Stimulated activated naive B cell treated with anti-CD40 and anti-IgM and Interleukin-4, amounts not matched to agents 10 μg/mL and 1 μg/mL and 100 μg/mL, for 72 hours (primary cell): ENCODE measurements at places on chromosomes 11 and 22.
A peak's percentile ranks its signal among the peaks of the same experiment; 100 is the strongest.

- DNase-seq, result no peak
Measured at GRCh38 chr22:48459259-48459658, 1368.4 kb downstream of the BRD1 start.

DNA sequence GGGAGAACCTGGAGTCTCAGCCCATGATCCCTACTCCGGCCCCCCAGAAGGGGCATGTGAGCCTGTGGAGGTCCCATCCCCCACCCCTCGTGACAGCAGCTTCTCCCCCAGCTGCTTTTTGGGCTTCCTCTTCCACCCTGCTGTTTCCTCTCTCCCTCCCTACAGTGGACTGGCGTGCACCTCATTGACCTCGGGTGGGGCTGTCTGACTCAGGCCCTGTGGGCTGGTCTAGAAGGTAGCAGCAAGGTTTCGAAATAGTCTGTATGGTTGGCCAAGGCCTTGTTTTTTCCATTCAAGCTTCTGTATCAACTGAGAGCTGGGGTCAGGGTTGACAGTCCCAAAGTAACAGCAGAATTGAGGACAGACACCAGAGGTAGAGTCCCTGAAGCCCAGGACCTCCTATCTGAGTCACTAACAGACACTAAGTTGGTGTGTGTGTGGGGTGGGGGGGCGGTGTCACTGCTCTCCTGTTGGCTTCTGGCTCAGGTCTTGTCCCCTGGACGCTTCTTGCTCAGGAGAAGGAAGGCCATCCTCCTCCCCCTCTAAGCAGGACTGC, 7.7 kb downstream of the SLC37A2 start:
- DNase-seq, result peak; percentile 66

GRCh38 chr11:8603696-8604077, 9.7 kb upstream of the STK33 start:
- DNase-seq, result no peak

GRCh38 chr11:103940551-103940950, 95.9 kb upstream of the DDI1 start:
- no peak for DNase-seq

DNA sequence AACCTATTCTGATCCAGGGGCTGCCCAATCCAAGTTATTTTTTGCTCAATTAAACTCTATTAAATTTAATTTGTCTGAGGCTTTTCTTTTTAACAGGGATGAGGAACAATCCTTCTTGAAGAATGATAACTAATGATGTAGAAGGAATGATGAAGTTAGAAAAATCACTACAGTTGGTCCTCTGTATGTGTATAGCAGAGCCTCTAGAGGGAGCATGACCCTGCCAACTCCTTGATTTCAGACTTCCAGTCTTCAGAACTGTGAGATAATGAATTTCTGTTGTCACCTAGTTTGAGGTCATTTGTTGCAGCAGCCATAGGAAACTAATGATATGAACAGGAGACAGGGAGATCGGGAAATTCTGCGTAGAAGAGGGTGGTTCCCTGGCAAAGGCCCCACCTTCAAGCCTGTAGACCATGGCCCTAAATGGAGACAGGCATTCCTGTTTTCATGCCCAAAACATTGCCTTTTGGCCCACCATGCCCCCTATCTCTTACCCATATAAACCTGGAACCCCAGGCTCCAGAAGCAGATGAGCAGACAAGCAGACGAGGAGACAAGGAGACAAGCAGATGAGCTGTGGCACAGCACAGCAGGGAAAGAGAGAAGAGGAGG, 7.7 kb upstream of the QSER1 start:
- DNase-seq, result no peak

GRCh38 chr22:37349043-37349814, 66.9 kb downstream of the CYTH4 start:
- no peak for DNase-seq

- no peak for DNase-seq
Measured at GRCh38 chr22:49433717-49434611, 393.7 kb downstream of the BRD1 start.

- no peak for DNase-seq
Measured at GRCh38 chr22:29831958-29832357, 6.1 kb downstream of the ASCC2 start.

DNA sequence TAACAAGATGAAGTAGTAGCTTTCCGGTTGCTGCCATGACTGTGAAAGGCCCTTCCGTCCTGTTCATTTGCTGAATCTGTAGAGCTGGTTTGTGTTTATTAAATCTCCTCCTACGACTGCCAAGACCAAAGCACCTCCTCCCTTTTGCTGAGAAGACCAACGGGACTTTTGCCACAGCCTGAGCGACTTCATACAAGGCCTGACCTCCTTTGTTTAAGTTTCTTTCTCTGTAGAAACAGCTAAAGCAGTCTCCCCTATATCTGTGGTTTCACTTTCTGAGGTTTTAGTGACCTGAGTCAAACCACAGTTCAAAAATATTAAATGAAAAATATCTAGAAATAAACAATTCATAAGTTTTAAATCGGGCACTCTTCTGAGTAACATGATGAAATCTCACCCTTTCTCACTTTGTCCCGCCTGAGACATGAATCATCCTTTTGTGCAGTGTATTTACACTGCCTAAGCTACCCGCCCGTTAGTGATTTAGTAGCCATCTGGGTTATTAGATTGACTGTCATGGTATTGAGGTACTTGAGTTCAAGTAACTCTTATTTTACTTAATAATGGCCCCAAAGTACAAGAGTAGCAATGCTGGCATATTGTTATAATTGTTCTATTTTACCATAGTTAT, 119.1 kb upstream of the LRRC4C start:
- no peak for DNase-seq

- DNase-seq, result no peak
Measured at GRCh38 chr11:75478783-75479596, 46.0 kb upstream of the KLHL35 start.

- DNase-seq, result no peak
Measured at GRCh38 chr11:16299884-16300782, 56.2 kb downstream of the SOX6 start.

DNA sequence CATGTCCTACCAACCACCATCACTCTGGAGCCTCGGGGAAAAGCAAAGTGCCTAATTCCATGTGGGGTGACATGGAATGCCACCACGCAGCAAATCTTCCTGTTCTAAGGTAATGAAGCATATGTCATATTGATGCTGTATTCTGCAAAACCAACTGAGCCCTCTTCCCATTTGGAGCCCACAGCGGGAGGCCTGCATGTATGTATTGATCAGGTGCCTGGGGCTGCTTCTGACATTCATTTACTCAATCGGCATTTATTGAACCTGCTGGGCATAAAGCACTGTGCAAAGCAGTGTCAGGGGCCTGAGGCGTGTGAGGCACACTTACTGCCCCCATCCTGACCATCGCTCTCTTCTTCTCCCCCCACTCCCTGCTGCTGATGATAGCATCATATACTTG, 39.1 kb downstream of the ANKK1 start:
- DNase-seq, result no peak

DNA sequence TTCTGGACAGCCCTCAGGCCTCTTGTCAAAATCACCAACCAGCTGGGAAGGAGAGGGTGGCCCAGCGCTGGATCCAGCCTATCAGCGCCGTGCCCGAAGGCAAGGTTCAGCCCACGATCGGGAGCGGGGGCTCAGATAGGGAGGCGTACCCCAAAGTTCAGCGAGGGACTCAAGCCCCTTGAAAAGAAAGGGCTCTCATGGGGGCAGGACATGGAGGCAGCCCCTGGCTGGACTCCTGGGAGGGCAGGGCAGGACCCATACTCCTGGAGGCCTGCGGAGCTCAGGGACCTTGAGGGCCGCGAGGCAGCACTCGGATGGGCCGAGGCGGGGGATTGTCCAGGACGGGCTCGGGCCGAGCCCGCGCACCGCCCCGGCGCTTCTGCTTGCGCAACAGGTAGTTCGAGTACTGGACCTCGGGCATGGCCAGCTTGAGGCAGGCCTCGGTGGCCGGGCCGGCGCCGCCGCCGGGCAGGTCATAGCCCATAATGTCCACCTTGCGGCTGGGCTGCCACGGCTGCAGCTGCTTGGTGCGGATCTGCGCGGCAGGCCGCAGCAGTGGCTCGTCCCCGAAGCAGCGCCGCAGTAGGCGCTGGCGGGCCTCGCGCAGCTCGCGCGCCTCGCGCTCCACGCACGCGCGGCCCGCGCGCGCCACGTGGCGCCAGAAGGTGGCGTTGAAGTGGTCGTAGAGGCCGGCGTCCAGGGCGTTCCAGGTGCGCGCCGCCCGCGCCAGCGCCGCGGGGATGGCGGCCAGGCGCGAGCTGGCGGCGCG, 6.5 kb downstream of the GAL3ST3 start:
- no peak for DNase-seq

DNA sequence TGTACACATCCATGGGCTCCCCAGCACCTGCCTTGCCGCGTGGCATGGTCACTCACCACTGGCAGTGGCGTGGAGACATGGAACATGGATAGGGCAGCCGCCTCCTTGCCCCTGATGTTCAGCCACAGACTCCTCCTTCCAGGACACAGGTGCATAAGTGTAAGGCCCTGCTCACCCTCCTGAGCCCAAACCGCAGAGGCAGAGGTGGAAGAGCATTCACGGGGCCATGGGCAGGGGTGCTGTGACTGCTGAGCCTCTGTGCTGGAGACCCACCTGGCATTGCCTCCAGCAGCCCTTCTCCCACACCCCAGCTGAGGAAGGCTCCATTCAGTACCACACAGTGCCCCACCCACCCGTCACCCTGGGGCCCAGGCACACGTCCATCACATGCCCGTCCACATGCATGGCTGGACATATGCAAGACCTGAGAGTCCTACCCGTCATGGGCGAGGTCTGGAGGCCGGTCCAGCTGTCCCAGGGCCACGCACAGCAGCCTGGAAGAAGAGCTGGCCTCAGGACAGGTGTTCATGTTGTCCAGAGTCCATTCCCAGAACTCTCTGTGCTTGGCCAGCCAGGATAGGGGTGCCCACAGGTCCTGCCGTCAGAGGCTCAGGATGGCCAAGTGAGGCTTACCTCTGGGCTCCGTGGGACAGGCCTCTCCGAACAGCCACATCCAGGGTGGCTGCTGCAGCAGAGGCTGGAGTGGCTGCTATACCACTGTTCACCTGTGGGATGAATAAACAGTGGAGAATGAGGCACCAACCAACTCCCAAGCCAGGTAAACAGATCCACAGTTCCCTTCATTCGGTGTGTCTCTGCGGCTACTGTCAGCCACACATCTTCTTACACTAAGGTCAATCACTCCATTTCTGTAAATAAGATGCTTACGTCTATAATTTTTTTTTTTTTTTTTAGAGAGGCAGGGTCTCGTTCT, 1.7 kb upstream of the TUBGCP6 start:
- DNase-seq, result no peak

- no peak for DNase-seq
Measured at GRCh38 chr22:46452195-46453005, 85.0 kb downstream of the CELSR1 start.

DNA sequence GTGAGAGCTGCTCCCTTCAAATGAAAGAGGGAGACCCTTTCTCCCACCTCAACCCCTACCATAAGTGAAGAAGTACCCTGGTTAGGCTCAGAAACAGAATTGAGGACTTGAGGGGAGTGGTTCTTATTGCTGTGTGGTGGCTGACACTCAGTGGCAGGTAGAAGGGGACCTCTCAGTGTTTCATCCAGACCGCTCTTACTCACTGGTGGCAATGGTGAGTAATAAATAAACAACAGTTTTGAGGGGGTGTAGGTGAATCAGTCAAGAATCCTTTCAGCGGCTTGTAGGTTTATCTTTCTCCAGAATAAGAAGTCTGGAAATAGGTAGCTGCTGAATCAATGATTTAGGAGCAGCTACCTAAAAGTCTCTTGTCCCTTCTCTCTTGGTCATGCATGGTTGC, 403.4 kb upstream of the B3GAT1 start:
- no peak for DNase-seq

- no peak for DNase-seq
Measured at GRCh38 chr22:36218648-36219193, 17.1 kb upstream of the APOL4 start.

DNA sequence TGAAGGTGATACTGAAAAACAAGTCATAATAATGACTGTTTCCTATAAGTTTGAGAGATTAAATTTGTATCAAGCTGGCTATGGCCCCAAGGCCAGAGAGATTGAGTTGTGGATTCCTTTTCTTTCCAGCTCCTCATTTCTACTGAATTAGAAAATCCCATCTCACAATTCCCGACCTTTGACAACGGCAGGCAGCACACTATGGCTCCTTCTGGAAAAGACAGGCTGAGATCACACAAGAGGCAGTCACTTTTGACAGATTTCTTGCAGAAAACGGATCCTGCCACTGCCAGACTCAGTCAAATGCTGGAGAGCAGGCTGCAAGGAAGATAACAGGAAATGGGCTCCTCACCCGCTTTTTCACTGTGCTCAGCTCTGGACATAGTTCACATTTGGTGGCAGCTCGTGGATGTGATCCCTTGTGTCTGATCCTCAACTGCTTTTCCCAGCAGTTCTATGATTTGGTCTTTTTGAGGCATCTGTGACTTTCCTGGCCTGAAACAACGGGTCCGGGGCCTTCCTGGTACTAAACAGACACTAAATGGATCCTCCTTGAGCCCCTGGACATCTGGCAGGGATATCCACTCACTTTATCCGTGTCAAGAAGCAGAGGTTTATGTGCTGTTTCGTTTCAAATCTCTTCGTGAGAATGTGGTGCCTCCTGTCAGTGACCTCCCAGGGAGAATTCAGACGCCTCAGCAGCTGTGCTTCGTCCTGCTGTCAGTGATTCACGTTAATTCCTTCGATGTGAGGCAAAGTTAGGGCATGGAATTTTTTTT, 26.1 kb upstream of the RTL6 start:
- no peak for DNase-seq

GRCh38 chr11:117037279-117037974, 60.8 kb downstream of the SIK3 start:
- DNase-seq, result no peak

GRCh38 chr11:2586087-2586792, 113.6 kb downstream of the KCNQ1OT1 start:
- no peak for DNase-seq

- no peak for DNase-seq
Measured at GRCh38 chr22:30046716-30047363, 33.4 kb upstream of the HORMAD2 start.

DNA sequence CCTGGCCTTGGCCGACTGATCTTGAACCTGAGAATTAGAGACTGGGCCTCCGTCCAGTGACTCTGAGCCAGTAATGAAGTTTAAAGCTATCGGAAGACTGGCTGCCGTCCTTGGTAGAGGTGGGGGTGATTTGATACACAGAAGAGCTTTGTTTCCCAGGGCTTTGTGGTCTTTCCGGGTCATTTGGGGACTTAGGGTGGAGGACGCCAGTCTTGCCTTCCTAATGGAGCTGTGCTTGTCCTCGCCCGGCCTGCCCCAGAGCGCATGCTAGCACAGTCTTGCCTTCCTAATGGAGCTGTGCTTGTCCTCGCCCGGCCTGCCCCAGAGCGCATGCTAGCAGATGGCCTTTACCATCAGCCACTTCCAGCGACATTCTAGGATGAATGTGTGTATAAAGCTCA, 65.8 kb downstream of the ST3GAL4 start:
- DNase-seq, result no peak

GRCh38 chr11:82978422-82979099, 77.0 kb downstream of the DDIAS start:
- no peak for DNase-seq

DNA sequence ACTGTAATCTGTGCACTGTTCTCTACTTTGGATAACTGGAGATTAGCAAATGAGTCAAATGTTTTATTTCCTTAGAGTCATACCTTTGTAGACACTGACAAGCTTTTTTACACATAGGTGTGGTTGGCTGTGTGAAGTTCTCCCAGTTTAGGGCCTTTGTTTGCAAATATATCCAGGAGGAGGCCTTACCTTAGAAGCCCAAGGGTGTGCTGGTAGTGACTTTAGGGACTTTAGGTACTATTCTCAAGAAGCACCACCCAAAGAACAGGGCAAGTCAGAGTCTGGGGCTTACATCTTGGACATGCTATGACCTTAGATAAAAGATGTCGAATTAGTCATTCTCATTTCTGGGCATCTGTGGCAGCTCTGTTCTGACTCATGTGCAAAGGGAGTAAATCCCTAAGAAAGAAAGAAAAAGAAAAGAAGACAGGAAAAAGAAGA, 4.8 kb upstream of the FAR1 start:
- DNase-seq, result no peak
